ENCODE measurements at places on chromosomes 4 and X. TPM values are rescaled to one million over a fixed set of nuclear protein-coding genes. Genes with fewer than 3 reads are reported as not detected.
A peak's percentile ranks its signal among the peaks of the same experiment; 100 is the strongest.

- DNase-seq: no peak
Observed at GRCh38 chr4:2082627-2083026, 23.5 kb downstream of the NAT8L start.

DNA sequence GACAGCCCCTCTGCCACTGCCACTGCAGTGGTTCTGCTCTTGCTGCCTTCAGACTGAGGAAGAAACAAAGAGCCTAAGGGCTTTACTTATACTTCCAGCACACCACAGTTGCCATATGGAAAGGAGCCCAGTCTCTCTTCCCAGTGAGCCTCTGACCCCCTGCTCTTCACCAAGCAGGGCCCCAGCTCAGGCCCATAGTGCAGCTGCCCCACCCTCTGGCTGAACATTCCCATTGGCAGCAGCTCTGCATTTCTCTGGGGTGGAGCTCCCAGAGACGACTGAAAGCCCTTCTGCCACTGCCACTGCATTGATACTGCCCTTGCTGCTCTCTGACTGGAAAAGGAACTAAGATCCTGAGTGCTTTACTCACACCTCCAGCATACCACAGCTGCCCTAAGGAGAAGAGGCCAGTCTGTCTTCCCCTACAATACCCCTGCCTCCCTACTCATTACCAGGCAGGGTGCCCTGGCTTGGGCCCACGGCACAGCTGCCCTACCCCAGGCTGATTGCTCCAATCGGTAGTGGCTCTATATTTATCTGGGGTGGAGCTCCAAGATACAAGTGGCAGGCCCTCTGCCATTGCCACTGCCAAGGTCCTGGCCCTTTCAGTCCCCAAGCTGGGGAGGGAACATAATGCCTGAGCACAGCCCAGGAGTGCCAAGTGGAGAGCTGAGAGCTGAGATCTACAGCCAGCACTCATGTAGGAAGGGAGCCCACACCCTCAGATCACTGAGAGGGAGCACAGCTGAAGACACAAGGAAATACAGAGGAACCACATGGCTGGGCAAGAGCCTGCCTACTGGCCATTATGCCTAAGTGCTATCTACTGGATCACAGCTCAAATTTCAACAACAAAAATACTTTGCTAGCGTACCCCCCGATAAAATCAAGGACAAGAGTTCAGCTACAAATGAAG is 36.0 kb downstream of the AWAT2 start:
- DNase-seq: no peak

DNA sequence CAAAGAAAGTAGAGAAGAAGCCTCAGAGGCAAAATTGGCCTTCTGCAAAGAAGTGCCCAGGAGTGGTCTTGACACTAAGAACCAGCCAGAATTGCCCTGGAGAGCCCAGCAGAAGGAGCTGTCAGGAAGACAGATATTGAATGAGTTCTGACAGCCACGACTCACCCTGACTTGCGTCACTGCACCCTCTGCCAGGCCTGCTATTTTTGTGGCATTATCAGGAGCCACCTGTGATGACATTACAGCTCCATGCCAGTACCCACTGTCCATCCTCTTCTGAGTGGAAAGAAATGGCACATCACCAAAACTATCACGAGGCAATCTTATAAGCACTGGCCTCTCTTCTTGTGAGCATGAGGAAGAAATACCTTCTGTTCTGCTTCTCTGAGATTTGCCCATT is 67.7 kb downstream of the SMIM20 start:
- no peak for DNase-seq

DNA sequence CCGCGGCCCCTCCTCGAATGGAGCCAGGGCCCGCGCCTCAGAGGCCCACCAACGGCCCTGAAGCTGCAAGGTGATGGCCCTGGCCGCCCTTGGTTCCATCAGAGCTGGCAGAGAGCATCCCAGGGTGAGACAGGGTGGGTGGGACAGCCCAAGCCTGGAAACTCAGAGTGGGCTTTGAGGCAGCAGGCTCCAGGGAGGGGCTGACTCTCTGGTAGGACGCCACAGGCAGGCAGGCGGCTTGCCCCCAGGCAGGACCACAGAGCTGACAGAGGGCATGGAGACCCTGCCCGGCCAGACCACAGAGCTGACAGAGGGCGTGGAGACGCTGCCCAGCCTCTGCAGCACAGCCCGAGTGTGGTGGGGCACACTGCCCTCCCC is 4.8 kb downstream of the MYL5 start:
- no peak for DNase-seq

GRCh38 chrX:83469551-83469950 is 38.5 kb upstream of the POU3F4 start:
- DNase-seq: peak; percentile 16

The GRID2 gene
- under 0.01 TPM for total RNA-seq

- no peak for DNase-seq
Observed at GRCh38 chr4:155878611-155879010, 12.5 kb upstream of the ASIC5 start.

The RENBP gene
- 5.4 TPM for total RNA-seq

Measured in fibroblast of lung (primary cell).